ENCODE measurements at places on chromosomes 5 and 9. TPM values are rescaled to one million over a fixed set of nuclear protein-coding genes. Genes with fewer than 3 reads are reported as not detected.

- H3K27ac ChIP-seq, result peak overlapping the region; percentile 31
- H3K4me3 ChIP-seq, result no peak overlapping the region
- peaks cover 8% of the 10 kb centered on the region for H3K4me1 ChIP-seq
- H3K27me3 ChIP-seq, result no peaks in the 10 kb centered on the region
- peak; percentile 72 for DNase-seq
- no peaks in the 10 kb centered on the region for H3K36me3 ChIP-seq
Measured at GRCh38 chr5:140084541-140084940, 29.4 kb upstream of the PURA start.

- no peak for DNase-seq
- H3K4me3 ChIP-seq, result no peak overlapping the region
- no peaks in the 10 kb centered on the region for H3K36me3 ChIP-seq
- H3K27ac ChIP-seq, result no peak overlapping the region
- no peaks in the 10 kb centered on the region for H3K27me3 ChIP-seq
- no peaks in the 10 kb centered on the region for H3K4me1 ChIP-seq
Measured at GRCh38 chr9:26142631-26143030, 464.4 kb upstream of the TUSC1 start.

DNA sequence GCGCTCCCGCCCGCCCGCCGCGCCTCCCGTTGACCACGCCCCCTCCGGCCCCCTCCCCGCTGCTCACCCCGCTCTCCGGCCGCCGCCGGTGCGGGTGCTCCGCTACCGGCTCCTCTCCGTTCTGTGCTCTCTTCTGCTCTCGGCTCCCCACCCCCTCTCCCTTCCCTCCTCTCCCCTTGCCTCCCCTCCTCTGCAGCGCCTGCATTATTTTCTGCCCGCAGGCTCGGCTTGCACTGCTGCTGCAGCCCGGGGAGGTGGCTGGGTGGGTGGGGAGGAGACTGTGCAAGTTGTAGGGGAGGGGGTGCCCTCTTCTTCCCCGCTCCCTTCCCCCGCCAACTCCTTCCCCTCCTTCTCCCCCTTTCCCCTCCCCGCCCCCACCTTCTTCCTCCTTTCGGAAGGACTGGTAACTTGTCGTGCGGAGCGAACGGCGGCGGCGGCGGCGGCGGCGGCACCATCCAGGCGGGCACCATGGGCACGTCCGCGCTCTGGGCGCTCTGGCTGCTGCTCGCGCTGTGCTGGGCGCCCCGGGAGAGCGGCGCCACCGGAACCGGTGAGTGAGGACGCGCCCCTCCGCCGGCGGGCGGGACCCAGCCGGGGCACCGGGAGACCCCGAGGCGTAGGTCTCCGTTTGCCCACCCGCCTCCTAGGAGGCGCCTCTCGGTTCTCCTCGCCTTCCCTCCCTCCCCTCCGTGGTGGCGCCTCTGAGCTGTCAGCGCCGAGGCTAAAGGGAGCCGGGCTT lies at the start of gene VLDLR:
Gene VLDLR (plus strand): TSS at position 66 of the 739 bp plus-strand sequence. CDS start 403 bp downstream, at position 469.
- H3K27ac ChIP-seq, result peak within 1 kb of the TSS; percentile 85
- no peaks in the 10 kb centered on the region for H3K36me3 ChIP-seq
- peak; percentile 66 for DNase-seq
- peaks cover 22% of the 10 kb centered on the region for H3K4me1 ChIP-seq

- H3K4me1 ChIP-seq, result no peaks in the 10 kb centered on the region
- no peaks in the 10 kb centered on the region for H3K27me3 ChIP-seq
- no peak overlapping the region for H3K27ac ChIP-seq
- H3K4me3 ChIP-seq, result no peak overlapping the region
- no peaks in the 10 kb centered on the region for H3K36me3 ChIP-seq
Measured at GRCh38 chr5:15585841-15586591, 86.0 kb downstream of the FBXL7 start.

- H3K27ac ChIP-seq, result no peak overlapping the region
- DNase-seq, result no peak
- H3K36me3 ChIP-seq, result no peaks in the 10 kb centered on the region
- no peaks in the 10 kb centered on the region for H3K4me1 ChIP-seq
- H3K4me3 ChIP-seq, result no peak overlapping the region
- no peaks in the 10 kb centered on the region for H3K27me3 ChIP-seq
Measured at GRCh38 chr9:71025201-71025600, 96.2 kb downstream of the TRPM3 start.

DNA sequence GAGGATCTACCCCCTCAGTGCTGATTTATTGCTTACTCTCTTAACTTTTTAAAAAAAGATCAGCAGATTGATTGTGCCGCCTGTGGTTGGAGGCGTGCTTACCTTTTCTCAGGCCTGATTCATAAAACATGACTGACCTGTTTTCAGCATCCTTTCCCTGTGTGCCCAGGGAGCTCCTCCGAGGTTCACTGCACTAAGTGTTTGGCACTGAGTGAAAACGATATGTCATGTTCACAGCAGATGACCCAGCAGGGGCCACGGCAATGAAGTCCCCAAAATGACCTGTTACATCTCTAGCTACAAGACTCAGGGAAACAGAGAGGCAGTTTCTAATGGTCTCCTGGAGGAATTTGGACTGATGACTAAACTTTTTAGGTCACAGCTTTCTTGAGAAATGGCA lies 69.9 kb downstream of the INSYN2B start:
- no peaks in the 10 kb centered on the region for H3K36me3 ChIP-seq
- no peaks in the 10 kb centered on the region for H3K4me1 ChIP-seq
- no peak overlapping the region for H3K4me3 ChIP-seq
- no peak for DNase-seq
- H3K27ac ChIP-seq, result no peak overlapping the region
- H3K27me3 ChIP-seq, result no peaks in the 10 kb centered on the region

GRCh38 chr9:90909747-90910283 lies 108.2 kb downstream of the SYK start:
- H3K4me3 ChIP-seq, result no peak overlapping the region
- no peaks in the 10 kb centered on the region for H3K27me3 ChIP-seq
- no peaks in the 10 kb centered on the region for H3K4me1 ChIP-seq
- H3K36me3 ChIP-seq, result no peaks in the 10 kb centered on the region

DNA sequence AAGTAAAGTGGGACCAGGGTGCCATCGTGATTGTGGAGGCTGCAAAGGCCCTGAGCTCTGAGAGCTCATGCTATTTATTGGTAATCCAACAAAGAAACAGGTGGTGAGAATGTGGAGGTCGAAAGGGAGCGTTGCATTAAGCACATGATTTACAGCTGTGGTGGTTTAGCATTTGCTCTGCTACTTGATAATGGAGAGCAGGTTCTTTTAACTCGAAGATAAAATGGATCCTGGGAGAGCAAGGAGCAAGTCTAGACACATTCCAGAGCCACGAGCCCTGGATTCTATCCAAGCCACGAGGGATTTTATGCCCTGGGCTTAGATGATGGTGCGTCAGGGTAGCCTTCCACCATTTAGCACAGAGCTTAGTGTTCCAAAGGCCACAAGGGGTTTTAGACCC lies 1710.1 kb upstream of the CDH9 start:
- DNase-seq, result no peak
- H3K27me3 ChIP-seq, result no peaks in the 10 kb centered on the region
- no peak overlapping the region for H3K4me3 ChIP-seq
- H3K4me1 ChIP-seq, result no peaks in the 10 kb centered on the region

- H3K27ac ChIP-seq, result no peak overlapping the region
- H3K4me1 ChIP-seq, result no peaks in the 10 kb centered on the region
- no peaks in the 10 kb centered on the region for H3K36me3 ChIP-seq
- no peak for DNase-seq
Measured at GRCh38 chr5:32646061-32646969, 61.0 kb downstream of the SUB1 start.

DNA sequence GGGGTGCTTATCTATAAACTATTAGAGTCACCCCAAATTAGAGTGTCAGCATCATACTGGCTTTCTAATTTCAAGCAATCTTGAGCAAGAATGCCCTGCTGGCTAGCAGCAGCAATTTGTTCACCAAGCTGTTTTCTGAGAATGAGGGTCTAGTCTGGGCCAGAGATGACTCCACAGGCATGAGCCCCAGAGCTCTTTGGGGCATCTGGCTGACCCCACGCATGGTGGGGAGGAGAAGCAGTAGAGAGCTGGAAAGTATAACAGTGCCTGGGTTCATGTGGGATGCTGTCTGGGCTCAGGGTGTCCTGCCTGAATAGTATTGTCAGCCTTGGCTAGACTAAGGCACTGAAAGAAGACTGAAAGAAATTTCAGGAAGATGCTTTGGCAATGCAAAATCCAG lies 64.9 kb downstream of the C6 start:
- H3K27ac ChIP-seq, result no peak overlapping the region
- H3K4me3 ChIP-seq, result no peak overlapping the region
- H3K36me3 ChIP-seq, result no peaks in the 10 kb centered on the region

GRCh38 chr5:122844136-122844909 lies 1.1 kb upstream of the SNX24 start:
- peaks cover 31% of the 10 kb centered on the region for H3K4me1 ChIP-seq
- H3K27ac ChIP-seq, result peak overlapping the region; percentile 96
- peak overlapping the region; percentile 98 for H3K4me3 ChIP-seq
- H3K27me3 ChIP-seq, result no peaks in the 10 kb centered on the region

GRCh38 chr9:125690679-125691078 lies 16.3 kb downstream of the MAPKAP1 start:
- no peaks in the 10 kb centered on the region for H3K27me3 ChIP-seq
- no peak overlapping the region for H3K4me3 ChIP-seq
- no peak overlapping the region for H3K27ac ChIP-seq
- no peak for DNase-seq
- peaks cover 9% of the 10 kb centered on the region for H3K4me1 ChIP-seq

DNA sequence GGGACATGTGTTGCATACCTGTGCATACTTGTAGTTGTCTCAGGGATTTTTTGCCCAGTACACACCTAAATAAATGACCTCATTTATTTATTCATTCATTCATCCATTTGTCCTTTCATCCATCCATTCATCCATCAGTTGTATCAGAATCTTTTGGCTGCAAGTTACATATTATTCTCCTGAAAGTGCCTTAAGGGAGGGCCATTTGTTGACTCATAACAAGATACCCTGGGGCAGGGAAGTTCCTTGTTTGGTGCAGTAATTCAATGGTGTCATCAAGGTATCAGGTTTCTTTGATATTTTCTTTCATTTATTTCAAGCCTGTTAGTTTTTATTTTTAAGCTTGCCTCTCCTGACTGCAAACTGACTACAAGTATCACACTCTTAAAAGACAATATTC lies 597.9 kb upstream of the TLE4 start:
- H3K27ac ChIP-seq, result no peak overlapping the region
- no peaks in the 10 kb centered on the region for H3K36me3 ChIP-seq

- no peak overlapping the region for H3K27ac ChIP-seq
- H3K4me3 ChIP-seq, result no peak overlapping the region
- H3K36me3 ChIP-seq, result no peaks in the 10 kb centered on the region
- DNase-seq, result no peak
- H3K4me1 ChIP-seq, result no peaks in the 10 kb centered on the region
Measured at GRCh38 chr5:68140763-68141162, 74.8 kb upstream of the PIK3R1 start.

GRCh38 chr9:134834957-134835419 lies 45.6 kb upstream of the FCN2 start:
- DNase-seq, result no peak
- H3K4me1 ChIP-seq, result no peaks in the 10 kb centered on the region
- no peaks in the 10 kb centered on the region for H3K27me3 ChIP-seq
- H3K27ac ChIP-seq, result no peak overlapping the region
- no peak overlapping the region for H3K4me3 ChIP-seq
- peaks cover 28% of the 10 kb centered on the region for H3K36me3 ChIP-seq

DNA sequence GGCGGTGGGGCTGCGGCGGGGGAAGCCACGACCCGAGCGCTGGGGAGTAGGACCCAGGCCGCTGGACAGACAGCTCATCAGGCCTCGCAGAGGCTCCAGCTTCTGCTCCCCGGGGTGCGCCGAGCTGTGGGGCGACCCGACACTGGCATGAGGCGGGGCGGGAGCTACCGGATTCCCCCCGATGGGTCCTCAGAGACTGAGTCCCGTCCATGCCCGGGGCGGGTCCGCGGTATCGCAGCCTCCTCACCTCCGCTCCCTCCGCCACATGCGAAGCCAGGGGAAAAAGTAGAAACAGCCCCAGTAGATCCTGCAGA lies 2.6 kb upstream of the CCL27 start:
- peak overlapping the region; percentile 77 for H3K4me3 ChIP-seq
- H3K27ac ChIP-seq, result peak overlapping the region; percentile 100
- peaks cover 8% of the 10 kb centered on the region for H3K36me3 ChIP-seq
- no peaks in the 10 kb centered on the region for H3K27me3 ChIP-seq
- H3K4me1 ChIP-seq, result peaks cover 16% of the 10 kb centered on the region

GRCh38 chr5:114184006-114184405 lies 177.9 kb upstream of the KCNN2 start:
- H3K27ac ChIP-seq, result no peak overlapping the region
- no peak overlapping the region for H3K4me3 ChIP-seq
- DNase-seq, result no peak
- H3K27me3 ChIP-seq, result no peaks in the 10 kb centered on the region

DNA sequence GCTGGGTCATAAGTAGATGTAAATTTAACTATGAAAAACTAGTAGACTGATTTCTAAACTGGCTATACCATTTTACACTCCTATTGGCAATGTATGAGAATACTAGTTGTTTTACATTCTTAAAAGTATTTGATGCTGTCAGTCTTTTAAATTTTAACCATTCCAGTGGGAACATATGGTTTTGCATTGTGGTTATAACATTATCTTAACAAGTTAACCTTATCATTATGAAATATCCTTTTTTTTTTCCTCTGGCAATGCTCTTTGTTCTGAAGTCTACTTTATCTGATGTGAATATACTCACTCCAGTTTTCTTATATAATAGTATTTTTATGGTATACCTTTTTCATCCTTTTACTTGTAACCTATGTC lies 548.9 kb upstream of the CLINT1 start:
- H3K4me3 ChIP-seq, result no peak overlapping the region
- no peak for DNase-seq
- H3K36me3 ChIP-seq, result no peaks in the 10 kb centered on the region
- H3K4me1 ChIP-seq, result no peaks in the 10 kb centered on the region
- no peaks in the 10 kb centered on the region for H3K27me3 ChIP-seq
- no peak overlapping the region for H3K27ac ChIP-seq

- no peak for DNase-seq
- H3K36me3 ChIP-seq, result no peaks in the 10 kb centered on the region
- H3K27ac ChIP-seq, result no peak overlapping the region
Measured at GRCh38 chr5:17400724-17401469, 97.1 kb upstream of the TAF11L2 start.

QRFP gene
- polyA plus RNA-seq, result not detected

C8G gene
- 11.1 TPM for polyA plus RNA-seq

GPR21 gene
- polyA plus RNA-seq, result not detected
